ENCODE measurements at places on chromosomes 2 and 18. TPM values are rescaled to one million over a fixed set of nuclear protein-coding genes. Genes with fewer than 3 reads are reported as not detected.

DQX1 gene
- not detected for total RNA-seq

PRKAG3 gene
- 4.1 TPM for total RNA-seq

SLC9A4 gene
- not detected for total RNA-seq

CNRIP1 gene
- total RNA-seq: 14.1 TPM

CYP27A1 gene
- 25.6 TPM for total RNA-seq

CIB4 gene
- not detected for total RNA-seq

STK11IP gene
- total RNA-seq: 10.0 TPM

HYCC2 gene
- total RNA-seq: 7.4 TPM

DSC2 gene
- 0.23 TPM for total RNA-seq

LDLRAD4 gene
- total RNA-seq: 0.45 TPM

OSBPL6 gene
- 0.98 TPM for total RNA-seq

HOXD4 gene
- total RNA-seq: not detected

POTEI gene
- total RNA-seq: not detected

KIAA2012 gene
- under 0.01 TPM for total RNA-seq

BCL2 gene
- total RNA-seq: 7.3 TPM

LRATD1 gene
- total RNA-seq: 0.47 TPM

ITGA4 gene
- 63.1 TPM for total RNA-seq

SLC11A1 gene
- total RNA-seq: 0.12 TPM

PRSS56 gene
- total RNA-seq: not detected

UNC80 gene
- under 0.01 TPM for total RNA-seq

RAB6D gene
- total RNA-seq: not detected

CCNYL1 gene
- 5.9 TPM for total RNA-seq

PPP4R1 gene
- total RNA-seq: 77.9 TPM

MC5R gene
- total RNA-seq: not detected

RIT2 gene
- not detected for total RNA-seq

MARCHF4 gene
- total RNA-seq: 0.12 TPM

ABCG8 gene
- total RNA-seq: not detected

DSC3 gene
- 0.38 TPM for total RNA-seq

CHAC2 gene
- 2.2 TPM for total RNA-seq

TM4SF20 gene
- 0.23 TPM for total RNA-seq

SMPD4 gene
- total RNA-seq: 5.4 TPM

ABCG5 gene
- not detected for total RNA-seq

SAG gene
- not detected for total RNA-seq

PXDN gene
- 81.8 TPM for total RNA-seq

TBR1 gene
- not detected for total RNA-seq

All from smooth muscle cell of the coronary artery (primary cell).